Daoy (cell line): ENCODE measurements at places on chromosomes 11 and 22. TPM values are rescaled to one million over a fixed set of nuclear protein-coding genes. Genes with fewer than 3 reads are reported as not detected.

DNA sequence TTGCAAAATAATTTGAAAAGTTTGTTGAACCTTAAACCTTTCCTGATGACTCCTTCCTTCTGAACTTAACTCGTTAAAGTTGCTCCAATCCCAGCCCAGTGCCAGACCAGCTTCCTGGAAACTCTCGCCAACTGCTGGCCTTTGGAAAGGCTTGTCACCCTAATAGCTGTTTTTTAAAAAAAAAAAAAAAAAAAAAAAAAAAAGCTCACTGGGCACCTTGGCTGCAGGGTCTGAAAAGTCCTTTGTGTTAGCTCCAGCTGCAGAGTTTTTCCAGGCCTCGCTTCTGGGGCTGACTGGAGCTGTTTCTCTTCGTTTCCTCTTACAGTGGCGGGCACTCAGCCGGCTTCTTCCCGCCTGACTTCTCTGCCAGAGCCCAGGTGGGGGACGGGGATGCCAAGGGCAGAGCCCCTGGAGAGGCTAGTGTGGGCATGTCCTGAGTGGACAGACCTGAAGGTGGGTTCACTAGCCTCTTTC, 25.1 kb downstream of the KCNQ1OT1 start:
- DNase-seq: no peak

GRCh38 chr22:26450453-26451185, 21.6 kb downstream of the ASPHD2 start:
- no peak for DNase-seq

DNA sequence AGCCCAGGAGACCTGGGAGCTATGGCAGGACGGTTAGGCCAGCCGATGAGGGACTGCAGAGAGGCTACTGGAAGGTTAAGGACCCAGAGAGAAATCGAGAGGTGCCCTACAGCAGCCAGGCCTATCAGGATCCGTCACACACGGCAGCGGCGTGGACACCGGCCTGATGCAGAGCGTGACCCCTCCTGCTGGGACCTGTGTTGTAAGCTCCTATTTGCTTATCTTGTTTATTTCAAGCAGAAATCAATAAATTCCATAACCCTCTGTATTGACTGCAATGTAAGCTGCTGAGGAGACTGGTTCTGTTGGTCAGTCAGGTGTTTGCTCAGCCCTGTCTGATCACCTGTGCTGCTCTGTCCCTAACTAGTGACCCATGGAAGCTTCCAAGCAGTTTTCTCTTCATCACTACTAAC, 39.9 kb downstream of the PPP2R1B start:
- DNase-seq: no peak

DNA sequence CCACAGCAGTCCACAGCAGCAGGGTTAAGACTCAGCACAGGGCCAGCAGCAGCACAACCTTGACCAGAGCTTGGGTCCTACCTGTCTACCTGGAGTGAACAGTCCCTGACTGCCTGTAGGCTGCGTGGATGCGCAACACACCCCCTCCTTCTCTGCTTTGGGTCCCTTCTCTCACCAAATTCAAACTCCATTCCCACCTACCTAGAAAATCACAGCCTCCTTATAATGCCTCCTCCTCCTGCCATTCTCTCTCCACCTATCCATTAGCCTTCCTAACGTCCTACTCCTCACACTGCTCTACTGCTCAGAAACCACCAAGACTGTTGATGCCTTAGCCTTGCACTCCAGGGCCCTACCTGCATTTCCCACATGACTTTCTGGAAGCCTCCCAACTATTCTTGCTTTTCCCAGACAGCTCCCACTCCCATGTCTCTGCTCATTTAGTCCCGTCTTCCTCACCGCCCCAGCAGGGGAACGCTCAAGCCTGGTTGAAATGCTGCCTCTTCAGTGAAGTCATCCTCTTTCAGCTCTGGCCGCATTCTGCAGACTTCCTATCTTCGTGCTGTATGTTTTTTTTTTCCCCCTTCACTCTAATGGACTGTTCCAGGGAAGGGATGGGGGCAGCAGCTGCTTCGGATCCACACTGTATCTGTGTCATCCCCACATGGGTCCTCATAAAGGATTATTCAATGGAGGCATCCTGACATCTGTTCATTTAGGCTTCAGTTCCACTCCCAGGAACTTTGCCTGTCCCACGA, 3.3 kb downstream of the IL18BP start:
- DNase-seq: no peak

GRCh38 chr11:83689144-83689780, 403.1 kb upstream of the CCDC90B start:
- DNase-seq: no peak

- peak; percentile 73 for DNase-seq
Observed at GRCh38 chr11:71103266-71103665, 149.1 kb downstream of the SHANK2 start.

- no peak for DNase-seq
Observed at GRCh38 chr11:133175103-133175502, 357.2 kb downstream of the OPCML start.

- DNase-seq: no peak
Observed at GRCh38 chr22:35957589-35957988, 71.0 kb downstream of the RBFOX2 start.

- peak; percentile 8 for DNase-seq
Observed at GRCh38 chr22:28395920-28396753, 283.5 kb downstream of the TTC28 start.

- DNase-seq: no peak
Observed at GRCh38 chr11:44729063-44729462, 2.3 kb downstream of the TSPAN18 start.

- no peak for DNase-seq
Observed at GRCh38 chr22:42562684-42563083, 8.9 kb downstream of the SERHL2 start.

- peak; percentile 66 for DNase-seq
Observed at GRCh38 chr11:26778000-26778757, 56.3 kb upstream of the SLC5A12 start.

- DNase-seq: no peak
Observed at GRCh38 chr11:72802822-72803221, 9.0 kb upstream of the STARD10 start.

GRCh38 chr22:48664586-48664985, 1163.1 kb downstream of the BRD1 start:
- DNase-seq: no peak

DNA sequence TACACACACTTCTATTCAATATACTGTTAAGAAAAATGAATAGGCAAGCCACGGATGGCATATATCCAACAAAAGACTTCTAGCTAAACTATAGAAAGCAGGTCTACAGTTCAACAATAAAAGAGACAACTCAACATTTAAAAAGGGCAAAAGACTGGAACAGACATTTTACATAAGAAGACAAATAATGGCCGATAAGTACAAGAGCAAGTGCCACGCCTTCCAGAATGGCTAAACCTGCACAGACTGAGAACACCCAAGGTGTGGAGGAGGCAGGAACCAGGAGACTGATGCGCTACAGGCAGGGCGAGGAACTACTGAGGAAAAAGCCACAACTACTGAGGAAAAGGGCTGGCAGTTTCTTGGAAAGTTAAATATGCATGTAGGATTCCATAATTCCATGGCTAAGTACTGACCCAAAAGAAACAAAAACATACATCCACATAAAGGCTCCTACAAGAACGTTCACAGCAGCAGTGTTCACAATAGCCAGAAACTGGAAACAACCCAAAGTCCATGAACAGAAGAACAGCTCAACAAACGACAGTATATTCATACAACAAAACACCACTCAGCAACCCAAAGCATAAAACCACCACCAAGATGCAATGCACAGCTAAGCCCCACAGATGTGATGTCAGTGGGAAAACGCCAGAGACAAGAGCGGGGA, 9.6 kb upstream of the MOB2 start:
- DNase-seq: no peak

DNA sequence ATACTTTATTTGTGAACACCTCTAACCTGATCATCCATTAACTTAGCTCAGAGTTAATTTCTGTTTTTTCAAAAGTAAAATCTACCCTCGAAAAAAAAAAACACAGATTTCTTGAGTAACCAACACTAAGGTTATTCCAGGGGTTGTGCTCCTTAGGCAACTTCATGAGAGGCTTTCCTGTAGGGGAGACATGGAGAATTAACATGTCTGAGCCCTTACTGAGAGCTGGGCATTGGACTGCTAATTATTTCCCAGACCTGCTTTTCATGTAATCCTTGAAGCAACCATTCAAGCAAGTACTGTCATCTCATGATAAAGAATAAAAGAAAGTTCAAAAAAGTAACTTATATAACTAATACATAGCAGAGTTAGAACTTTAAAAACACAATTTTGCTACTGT, 13.5 kb upstream of the UPB1 start:
- no peak for DNase-seq

- DNase-seq: no peak
Observed at GRCh38 chr11:33980897-33981296, 70.6 kb upstream of the CAPRIN1 start.

DNA sequence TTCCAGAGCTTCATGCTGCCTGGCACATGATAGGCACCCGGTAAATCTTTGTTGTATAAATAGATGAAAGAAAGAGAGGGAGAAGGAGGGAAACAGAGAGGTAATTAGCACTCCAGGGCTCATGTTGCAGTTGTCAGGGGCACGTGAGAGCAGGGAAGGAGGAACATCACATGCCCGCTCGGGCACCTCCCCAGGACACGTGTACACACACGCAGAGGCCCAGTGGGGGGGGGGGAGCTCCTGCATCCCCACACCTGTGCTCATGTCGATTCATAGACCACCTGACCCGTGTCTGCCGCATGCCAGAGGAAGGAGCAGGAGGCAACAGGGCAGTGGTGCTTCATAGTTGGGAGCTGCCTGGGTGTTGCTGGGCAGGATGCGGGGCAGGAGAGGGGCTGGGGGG, 37.1 kb upstream of the NNMT start:
- no peak for DNase-seq

GRCh38 chr22:25048659-25049647, 96.4 kb downstream of the KIAA1671 start:
- DNase-seq: peak; percentile 68

- DNase-seq: no peak
Observed at GRCh38 chr22:41146573-41146972, 54.2 kb downstream of the EP300 start.

DNA sequence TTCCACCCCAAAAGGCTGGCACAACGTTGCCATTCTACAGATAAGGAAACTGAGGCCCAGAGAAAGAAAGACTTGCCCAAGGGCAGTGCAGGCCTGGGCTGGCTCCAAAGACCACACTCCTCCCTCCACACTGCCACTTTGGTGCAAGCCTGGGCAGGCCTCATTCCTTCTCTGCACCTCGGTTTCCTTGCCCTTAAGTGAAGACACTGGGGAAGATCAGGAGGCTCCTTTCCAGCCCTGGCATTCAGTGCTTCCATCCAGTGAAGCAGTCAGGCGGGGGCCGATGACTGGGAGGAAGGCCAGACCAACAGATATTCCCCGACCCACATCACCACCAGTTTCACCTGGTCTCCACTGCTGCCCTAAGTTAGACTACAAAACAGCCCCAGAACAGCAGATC, 18.3 kb upstream of the TCF20 start:
- DNase-seq: no peak

GRCh38 chr11:130677486-130678153, 229.2 kb downstream of the ADAMTS15 start:
- DNase-seq: peak; percentile 92

- no peak for DNase-seq
Observed at GRCh38 chr22:50733521-50734342, 4.3 kb upstream of the ACR start.

DNA sequence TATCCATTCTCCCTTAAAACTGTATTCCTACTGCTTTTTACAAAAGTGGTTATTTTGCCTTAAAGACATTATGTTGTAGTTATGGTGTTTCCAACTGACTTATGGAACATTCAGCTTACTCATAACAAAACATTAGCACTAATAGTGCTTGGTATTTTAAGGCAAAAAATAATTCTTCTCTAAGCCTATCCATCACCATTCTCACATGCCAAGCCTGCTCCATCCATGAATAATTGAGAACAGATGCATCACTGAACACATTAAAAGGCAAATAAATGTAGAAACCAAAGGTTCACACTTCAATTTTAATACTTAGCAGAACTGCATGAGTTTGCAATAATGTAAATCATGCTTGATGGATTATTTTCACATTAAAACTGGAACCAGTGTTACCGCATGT, 42.3 kb upstream of the DDI1 start:
- no peak for DNase-seq

GRCh38 chr22:18056807-18057474, 20.8 kb upstream of the PEX26 start:
- no peak for DNase-seq

GRCh38 chr11:5938603-5938965, 3.5 kb upstream of the OR56A3 start:
- no peak for DNase-seq

DNA sequence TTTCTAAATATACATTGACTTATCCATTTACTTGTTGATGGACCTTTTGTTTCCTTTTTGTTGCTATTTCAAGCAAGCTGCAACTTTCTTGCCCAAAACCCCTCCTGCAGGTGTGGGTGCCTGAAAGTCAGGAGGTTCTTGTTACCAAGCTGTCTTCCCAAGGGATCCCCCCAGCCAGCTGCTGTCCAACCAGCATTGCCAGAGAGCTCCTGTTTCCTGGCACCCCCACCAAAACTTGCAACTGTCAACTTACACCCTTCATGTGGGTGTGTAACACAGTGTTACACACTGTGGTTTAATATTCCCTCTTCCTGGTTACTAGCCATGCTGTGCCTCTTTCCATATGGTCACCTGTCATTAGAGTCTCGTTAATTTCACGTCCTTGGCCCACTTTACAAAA, 1.6 kb upstream of the KRTAP5-1 start:
- no peak for DNase-seq

DNA sequence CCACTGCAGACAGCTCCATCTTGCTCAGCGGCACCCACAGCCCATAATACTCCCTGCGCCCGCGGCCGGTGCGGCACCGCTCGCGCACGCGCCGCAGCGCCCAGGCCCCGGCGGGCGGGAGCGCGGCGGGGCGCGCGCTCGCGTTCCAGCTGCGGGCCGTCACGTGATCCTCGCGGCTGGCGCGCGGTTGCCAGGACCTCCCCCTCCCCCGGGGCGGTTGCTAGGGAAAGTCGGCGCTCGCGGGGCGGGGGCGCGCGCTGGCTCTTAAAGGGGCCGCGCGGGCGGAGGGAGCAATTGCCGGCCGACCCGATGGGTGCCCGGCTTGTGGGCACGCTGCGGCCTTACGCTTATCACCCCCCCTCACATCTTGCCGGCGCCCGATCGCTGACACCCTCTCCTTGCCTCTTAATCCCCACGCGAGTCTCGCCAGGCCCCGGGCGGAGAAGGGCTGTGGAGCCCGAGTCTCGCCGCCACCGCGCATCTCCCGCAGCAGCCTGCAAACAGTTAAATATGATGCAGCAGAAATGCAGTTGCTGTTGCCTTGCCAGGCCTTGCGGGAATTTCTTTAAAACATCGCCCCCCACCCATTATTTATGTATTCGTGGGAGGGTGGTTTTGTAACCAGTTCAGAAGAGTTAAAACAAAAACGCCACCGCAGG, at the start of gene CBX6:
Gene CBX6 (minus strand): TSS at position 45 of the 659 bp plus-strand sequence. CDS start 26 bp downstream, at position 19.
- DNase-seq: peak; percentile 94

- no peak for DNase-seq
Observed at GRCh38 chr11:83162377-83162776, 5.4 kb downstream of the PCF11 start.

LRRC32 gene
- 0.18 and 0.29 TPM in 2 replicates for total RNA-seq

TPCN2 gene
- total RNA-seq: 3.3 TPM in 2 replicates

ZNRF3 gene
- 2.8 and 5.5 TPM in 2 replicates for total RNA-seq

SYT12 gene
- total RNA-seq: 0.15 and 1.1 TPM in 2 replicates

TNNT3 gene
- total RNA-seq: not detected in 2 replicates

KRTAP5-11 gene
- not detected in 2 replicates for total RNA-seq

IFITM5 gene
- not detected in 2 replicates for total RNA-seq

MRGPRF gene
- total RNA-seq: not detected in 2 replicates

TRIM48 gene
- not detected in 2 replicates for total RNA-seq

LRP5 gene
- total RNA-seq: 13.8 and 17.2 TPM in 2 replicates

OSM gene
- 0.06 TPM in 1 of 2 replicates, not detected in the other for total RNA-seq

OR5A1 gene
- total RNA-seq: not detected in 2 replicates

CSNK2A3 gene
- total RNA-seq: 1.3 and 2.4 TPM in 2 replicates

TMEM218 gene
- total RNA-seq: 25.1 and 32.0 TPM in 2 replicates
